CMK (cell line): ENCODE measurements at places on chromosomes 4 and X.

DNA sequence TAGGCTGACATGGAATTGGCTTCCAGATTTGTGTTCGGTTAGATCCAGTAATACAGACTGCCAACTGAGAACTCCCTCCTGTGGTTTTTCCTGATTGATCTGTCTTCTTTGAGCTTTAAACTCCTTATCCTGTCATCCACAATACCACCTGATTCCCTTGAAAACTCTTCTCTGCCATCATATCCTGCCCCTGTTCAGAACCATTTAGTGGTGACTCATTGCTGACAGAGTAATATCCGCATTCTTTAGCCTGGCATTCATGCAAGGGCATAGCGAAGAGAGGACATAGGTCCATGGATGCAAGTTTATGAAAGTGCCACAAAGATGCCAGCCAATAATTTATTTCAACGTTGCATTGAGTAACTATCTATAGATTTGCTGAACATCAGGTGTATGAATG, 76.6 kb downstream of the ITIH6 start:
- DNase-seq, result no peak

GRCh38 chr4:100557306-100557705, 39.5 kb upstream of the EMCN start:
- no peak for DNase-seq

DNA sequence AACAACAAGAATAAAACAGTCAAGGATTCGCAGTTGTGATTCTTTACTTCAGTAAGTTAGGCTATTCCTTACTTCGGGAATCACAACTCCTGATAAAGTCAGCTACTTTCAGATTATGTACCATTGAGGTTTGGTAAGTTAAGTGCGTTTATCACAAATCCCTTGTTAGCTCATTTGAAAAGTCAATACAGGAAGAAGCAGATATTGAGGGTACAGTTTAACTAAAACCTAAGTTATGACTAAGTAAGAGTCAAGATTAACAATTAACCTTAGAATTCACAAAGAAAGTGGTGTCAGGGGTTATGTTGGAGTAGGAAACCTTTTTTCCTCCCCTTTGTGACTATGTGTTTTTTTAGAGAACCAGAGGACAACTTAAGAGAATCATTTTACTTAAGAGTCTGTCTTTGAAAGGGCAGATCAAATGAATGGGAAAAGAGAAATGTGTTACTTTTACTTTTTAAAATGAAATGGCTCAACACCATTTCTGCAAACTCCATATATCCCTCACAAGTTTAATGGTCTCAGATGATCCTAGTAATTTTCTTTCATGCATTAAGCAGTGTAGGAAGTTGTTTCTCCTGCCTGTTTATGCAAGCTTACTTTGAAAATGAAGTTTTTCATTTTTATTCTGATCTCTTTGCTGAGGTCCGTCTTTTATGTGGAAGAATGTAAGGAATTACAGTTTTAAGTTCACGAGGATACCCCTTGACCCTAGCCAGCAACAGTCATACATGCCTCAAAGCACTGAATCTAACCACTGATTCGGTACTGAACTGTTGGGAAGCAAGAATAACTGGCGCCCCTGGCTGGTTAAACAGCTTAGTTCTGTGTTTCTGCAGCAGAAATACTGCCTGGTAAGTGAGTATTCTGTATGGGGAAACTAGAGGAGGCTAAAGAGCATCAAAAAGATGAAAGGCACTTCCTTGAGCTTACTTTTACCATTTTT, 211.7 kb downstream of the SLC4A4 start:
- DNase-seq, result no peak

DNA sequence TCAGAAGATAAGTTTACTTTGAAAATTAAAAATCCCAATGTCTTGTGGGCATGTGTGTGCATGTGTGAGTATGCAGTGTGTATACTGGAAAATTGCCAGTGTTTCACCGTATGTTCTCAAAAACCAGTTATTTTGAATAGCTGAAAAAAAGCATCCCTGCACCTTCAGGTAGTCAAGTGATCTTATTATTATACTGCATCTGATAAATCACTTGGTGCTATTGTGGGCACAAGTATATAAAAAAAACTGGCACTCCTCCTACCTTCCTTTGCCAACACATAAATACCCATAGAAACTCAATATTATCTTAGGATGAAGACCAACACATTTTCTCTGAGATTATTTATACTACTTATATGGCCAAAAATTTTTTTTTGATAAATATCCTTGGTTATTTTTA, 91.5 kb upstream of the MAP9 start:
- DNase-seq, result no peak

GRCh38 chr4:148101235-148101634, 341.0 kb downstream of the NR3C2 start:
- no peak for DNase-seq

- DNase-seq, result no peak
These were observed 121.3 kb downstream of the GPR143 start for GRCh38 chrX:9644335-9644734.

DNA sequence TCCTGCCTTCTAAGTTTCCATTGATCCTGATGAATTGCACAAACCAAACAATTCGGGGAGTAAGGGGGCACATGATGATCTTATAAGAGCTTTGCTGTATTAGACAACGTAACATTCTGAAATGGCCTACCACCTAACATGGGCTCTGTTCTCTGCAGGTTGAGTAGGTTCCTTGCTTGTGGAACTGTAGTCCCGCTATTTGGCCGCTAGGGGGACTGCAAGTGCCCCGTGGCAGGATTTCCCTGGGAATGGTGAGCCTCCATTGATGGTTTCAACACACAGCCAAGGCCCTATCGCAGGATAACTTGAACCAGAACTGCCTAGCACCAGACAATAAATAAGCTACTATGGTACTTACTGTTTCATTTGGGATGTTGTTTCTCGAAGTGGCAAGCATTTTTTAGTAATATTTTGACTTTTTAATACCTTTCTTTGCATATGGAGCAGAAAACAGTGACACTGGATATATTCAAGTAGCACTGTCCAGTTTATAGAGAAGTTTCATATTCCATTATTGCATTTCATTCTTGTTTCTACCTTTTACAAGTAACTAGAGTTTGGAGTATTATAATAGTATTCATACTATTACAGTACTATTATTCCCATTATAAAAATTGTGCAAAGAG, 11.9 kb downstream of the AR start:
- DNase-seq, result peak; percentile 9

GRCh38 chr4:15674926-15675325, 6.7 kb upstream of the FAM200B start:
- no peak for DNase-seq

DNA sequence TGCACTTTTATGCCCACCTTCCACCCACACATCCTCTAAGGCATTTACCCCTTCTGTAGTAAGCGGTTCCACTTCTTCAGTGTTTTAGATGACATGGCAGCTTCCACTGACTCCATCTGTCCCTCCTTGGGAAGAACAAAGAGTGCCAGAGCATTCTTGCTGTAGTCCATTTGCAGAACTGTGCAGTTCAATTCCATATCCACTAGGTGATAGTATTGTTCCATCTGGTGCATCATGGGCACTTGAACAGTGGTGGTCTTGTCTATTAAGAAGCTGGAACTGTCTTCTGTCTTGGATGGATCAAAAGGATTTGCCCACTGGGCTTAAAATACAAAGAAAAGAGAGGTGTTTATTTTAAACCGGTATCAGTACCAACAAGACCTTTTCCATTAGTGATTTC, 3.5 kb downstream of the SERPINA7 start:
- DNase-seq, result no peak

GRCh38 chr4:58560736-58561135, 1450.6 kb upstream of the IGFBP7 start:
- no peak for DNase-seq

GRCh38 chr4:121582296-121582695, 114.5 kb downstream of the ANXA5 start:
- no peak for DNase-seq

GRCh38 chrX:147333821-147334220, 519.3 kb upstream of the CXorf51A start:
- no peak for DNase-seq

GRCh38 chr4:41156574-41156973, 57.8 kb downstream of the APBB2 start:
- DNase-seq, result no peak

DNA sequence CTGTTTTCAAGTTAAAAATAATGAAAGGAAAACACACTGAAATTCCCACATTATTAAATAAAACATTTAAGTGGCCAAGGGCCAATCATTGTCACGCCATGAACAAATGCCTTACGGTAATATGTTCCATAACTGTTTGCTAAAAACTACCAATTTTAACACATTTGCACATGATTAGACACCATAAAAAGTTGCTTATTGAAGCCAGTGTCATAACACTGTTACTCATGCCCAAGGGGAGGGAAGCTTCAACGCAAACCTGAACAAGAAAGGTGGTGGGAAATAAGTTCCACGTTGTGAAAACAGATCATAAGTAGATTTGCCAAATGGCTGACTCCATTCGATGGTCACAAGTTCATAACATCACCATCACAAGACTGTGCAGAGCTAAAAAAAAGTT, 739.3 kb upstream of the FAM241A start:
- no peak for DNase-seq

- no peak for DNase-seq
These were observed 111.7 kb downstream of the RNF150 start for GRCh38 chr4:141021397-141022110.

- DNase-seq, result no peak
These were observed 590 bp upstream of the CCDC110 start for GRCh38 chr4:185472103-185472542.

- no peak for DNase-seq
These were observed 69.4 kb upstream of the HGFAC start for GRCh38 chr4:3372264-3372932.

- no peak for DNase-seq
These were observed 7.8 kb downstream of the GATB start for GRCh38 chr4:151753056-151753455.

DNA sequence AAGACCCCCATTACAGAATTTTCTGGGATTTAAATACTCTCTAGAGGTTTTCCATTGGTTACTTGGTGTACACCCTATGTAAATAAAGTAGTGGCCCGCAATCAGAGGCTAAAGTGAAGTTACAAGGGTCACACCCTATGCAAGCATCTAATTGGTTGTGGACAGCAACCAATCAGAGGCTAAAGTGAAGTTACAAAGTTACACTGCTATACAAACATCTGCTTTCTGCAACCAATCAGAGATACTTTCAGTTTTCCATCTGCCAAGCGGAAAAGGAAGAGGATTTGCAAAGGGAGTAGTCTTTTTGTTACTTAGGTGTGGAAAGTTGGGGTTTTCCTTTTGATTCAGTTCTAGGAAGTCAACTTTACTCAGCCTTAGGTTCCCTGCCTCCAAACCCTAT, 2.0 kb upstream of the ATRX start:
- DNase-seq, result no peak

GRCh38 chr4:142549726-142550463, 296.2 kb downstream of the INPP4B start:
- no peak for DNase-seq

DNA sequence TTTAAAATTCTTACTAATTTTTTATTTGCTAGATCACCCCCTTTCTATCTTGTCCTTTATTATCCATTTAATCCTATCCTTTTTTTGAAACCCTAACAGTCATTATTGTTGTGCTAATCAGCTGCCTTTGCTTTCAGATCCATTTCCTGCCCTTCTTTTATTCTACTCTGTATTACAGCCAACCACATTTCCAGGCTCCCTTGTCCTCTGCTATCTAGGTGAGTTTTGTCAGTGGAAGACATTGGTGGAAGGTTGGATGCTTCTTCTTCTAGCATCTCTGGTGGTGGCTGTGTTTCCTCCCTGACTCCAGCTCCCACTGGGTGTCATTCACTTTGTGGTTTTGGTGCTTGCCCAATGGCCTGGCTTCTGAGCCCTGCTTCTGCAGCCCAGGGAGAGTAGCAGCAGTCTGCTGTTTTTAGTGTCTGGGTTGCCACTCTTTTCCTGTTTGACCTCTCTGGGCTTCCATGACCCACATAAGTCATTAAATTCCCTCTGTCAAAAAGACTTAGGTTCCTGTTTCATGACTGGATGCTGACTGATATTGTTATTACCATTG, 225.2 kb upstream of the PGRMC2 start:
- no peak for DNase-seq

DNA sequence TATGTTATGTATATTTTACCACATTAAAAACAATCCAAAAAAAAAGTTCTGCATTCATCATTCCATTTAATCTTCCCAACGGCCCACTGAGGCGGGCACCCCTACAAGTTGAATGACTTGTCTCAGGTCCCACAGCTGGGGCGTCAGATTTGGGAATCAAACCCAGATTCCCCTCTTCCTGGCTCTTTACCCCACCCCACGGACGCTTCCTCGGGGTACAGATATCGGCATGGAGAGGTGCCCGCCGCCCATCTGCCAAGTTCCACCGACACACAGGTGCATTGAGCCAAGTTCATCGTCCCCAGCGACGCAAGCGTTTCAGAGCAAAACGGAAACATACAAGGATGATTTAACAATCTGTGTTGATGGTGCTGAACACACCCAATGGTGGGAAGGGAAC, 36.9 kb upstream of the MAN2B2 start:
- no peak for DNase-seq

- DNase-seq, result no peak
These were observed 439.7 kb upstream of the DIAPH2 start for GRCh38 chrX:96244955-96245354.

GRCh38 chr4:165872461-165873297, at the start of gene TLL1:
TSS of gene TLL1 (plus strand) at chr4:165873237. CDS start at chr4:165873905, 668 bp downstream.
- DNase-seq, result no peak

DNA sequence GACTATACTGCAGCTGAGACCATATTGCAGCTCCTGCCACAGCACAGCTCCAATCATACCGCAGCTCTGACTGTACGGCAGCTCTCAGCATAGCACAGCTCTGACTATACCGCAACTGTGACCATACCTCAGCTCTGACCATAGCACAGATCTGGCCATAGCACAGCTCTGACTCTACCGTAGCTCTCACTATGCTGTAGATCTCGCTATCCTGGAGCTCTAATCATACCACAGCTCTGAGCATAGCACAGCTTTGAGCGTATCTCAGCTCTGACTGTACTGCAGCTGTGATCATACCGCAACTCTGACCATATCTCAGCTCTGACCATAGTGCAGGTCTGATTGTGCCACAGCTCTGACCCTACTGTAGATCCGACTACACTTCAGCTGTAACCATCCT, 139.2 kb downstream of the ASMT start:
- no peak for DNase-seq

GRCh38 chrX:155334486-155335336, at the start of gene CLIC2:
TSS of gene CLIC2 (minus strand) at chrX:155334614. CDS start at chrX:155334427, 187 bp downstream.
- peak; percentile 75 for DNase-seq

GRCh38 chr4:1369479-1370079, 22.6 kb downstream of the UVSSA start:
- DNase-seq, result no peak

DNA sequence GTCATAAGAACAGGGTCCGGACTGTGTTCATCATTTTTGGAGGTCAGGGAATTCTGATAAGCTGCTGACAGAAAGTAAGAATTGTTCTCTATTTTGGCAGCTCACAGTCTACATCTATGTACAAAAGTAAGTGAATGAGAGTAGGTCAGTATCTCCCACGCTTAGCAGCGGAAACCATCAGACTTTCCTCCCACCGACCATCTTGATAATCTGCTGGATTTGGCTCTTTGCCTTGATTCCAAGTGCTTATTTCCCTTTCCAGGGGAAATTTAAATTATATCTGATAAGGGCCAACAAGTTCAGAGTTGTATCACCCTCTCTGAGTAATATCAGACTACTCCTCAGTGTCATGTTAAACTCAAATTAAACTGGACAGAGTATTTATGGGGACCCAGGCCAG, 118.0 kb downstream of the CAMK2D start:
- DNase-seq, result no peak
